ENCODE measurements at places on chromosomes 12 and 14. TPM values are rescaled to one million over a fixed set of nuclear protein-coding genes. Genes with fewer than 3 reads are reported as not detected.

The CD163L1 gene
- 0.39 TPM for polyA plus RNA-seq

The IFNG-AS1 gene
- not detected for polyA plus RNA-seq

The SSPN gene
- polyA plus RNA-seq: 0.69 TPM

The FOS gene
- 99.5 TPM for polyA plus RNA-seq

The CFAP54 gene
- 0.06 TPM for polyA plus RNA-seq

The SERPINA9 gene
- not detected for polyA plus RNA-seq

The BRAP gene
- 8.5 TPM for polyA plus RNA-seq

The PPFIA2 gene
- polyA plus RNA-seq: 0.10 TPM

The GPR132 gene
- polyA plus RNA-seq: 0.42 TPM

The PLEKHD1 gene
- 0.05 TPM for polyA plus RNA-seq

The POU6F1 gene
- polyA plus RNA-seq: 3.6 TPM

The GPX2 gene
- 77.2 TPM for polyA plus RNA-seq

The GZMB gene
- 3.2 TPM for polyA plus RNA-seq

The OTX2 gene
- polyA plus RNA-seq: not detected

The FIGNL2 gene
- polyA plus RNA-seq: 0.08 TPM

The CD163 gene
- 5.3 TPM for polyA plus RNA-seq

The BHLHE41 gene
- 0.45 TPM for polyA plus RNA-seq

The TAS2R9 gene
- polyA plus RNA-seq: not detected

The GLS2 gene
- polyA plus RNA-seq: 3.6 TPM
